ENCODE measurements at places on chromosomes 12 and 14. TPM values are rescaled to one million over a fixed set of nuclear protein-coding genes. Genes with fewer than 3 reads are reported as not detected.

GRCh38 chr12:108856428-108857157, 790 bp downstream of the SSH1 start:
- peak; percentile 59 for DNase-seq

- DNase-seq, result no peak
Measured at GRCh38 chr14:81263777-81264410, 43.1 kb upstream of the GTF2A1 start.

DNA sequence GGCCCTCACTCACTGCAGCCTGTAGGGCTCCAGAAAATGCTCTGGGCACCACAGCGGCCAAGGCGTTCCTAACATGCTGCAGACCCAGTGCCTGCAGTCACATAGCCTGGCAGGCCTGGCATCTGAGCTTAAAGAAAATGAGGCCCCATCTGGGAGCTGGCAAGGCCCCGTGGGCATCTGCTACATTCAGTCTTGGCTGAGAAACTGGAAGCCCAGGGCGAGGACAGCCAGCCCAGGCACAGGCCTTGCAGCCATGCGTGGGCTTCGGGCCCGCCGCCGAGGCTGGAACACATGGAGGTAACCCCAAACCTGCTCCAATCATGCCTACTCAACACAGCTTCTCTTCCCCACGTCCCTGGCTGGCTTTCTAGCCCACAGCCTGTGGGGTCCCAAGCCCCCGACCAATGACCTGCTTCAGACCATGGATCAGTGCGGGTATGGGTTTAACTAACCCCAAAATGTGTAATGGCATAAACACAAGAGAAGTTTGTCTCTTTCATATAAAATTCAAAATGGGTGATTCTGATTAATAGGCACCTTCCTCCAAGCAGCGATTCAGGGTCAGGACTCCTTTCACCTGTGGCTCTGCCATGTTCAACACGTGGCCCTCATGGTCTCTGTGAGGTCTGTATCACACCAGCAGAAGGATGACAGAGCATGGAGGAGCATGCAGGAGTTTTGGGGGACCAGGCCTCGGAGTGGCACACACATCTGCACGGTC, 6.4 kb downstream of the NGB start:
- DNase-seq, result no peak

- no peak for DNase-seq
Measured at GRCh38 chr12:49873361-49873934, 30.3 kb downstream of the FAIM2 start.

CCDC198 gene
- total RNA-seq, result not detected

CPNE8 gene
- 3.5 TPM for total RNA-seq

Data from prostate gland (tissue), 2 donors.